Common myeloid progenitor, CD34-positive (primary cell): ENCODE measurements at places on chromosomes 16 and 17.
A peak's percentile ranks its signal among the peaks of the same experiment; 100 is the strongest.

DNA sequence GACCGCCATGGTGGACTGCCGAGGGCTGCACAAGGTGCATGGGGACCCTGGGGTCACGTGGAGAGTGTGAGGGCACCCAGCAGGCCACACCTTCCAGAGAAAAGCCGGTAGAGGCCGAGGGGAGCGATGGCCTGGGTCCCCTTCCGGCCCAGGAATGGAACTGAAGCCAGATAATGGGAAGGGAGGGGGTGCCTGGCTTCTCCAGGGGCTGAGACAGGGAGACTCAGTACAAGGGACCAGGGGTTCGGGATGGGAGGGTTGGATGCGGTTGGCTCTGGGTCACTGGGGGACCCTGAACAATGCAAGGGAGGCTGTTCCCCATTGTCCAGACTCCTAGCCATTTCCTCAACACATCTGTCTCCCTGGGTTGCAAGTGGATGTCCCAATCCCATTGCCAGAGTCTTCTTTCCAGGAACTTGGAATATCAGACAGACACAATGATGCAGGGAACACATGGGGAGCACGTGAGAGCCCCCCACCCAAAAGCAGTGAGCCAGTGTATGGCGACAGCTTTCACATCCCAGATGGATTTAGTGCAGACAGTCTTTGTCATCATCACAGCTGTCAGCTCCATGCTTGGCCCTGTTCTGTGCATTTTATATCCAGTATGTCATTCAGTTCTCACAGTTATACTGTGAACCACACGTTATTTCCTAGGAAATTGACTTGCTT is 23.6 kb upstream of the DNAI2 start:
- no peak for DNase-seq

DNA sequence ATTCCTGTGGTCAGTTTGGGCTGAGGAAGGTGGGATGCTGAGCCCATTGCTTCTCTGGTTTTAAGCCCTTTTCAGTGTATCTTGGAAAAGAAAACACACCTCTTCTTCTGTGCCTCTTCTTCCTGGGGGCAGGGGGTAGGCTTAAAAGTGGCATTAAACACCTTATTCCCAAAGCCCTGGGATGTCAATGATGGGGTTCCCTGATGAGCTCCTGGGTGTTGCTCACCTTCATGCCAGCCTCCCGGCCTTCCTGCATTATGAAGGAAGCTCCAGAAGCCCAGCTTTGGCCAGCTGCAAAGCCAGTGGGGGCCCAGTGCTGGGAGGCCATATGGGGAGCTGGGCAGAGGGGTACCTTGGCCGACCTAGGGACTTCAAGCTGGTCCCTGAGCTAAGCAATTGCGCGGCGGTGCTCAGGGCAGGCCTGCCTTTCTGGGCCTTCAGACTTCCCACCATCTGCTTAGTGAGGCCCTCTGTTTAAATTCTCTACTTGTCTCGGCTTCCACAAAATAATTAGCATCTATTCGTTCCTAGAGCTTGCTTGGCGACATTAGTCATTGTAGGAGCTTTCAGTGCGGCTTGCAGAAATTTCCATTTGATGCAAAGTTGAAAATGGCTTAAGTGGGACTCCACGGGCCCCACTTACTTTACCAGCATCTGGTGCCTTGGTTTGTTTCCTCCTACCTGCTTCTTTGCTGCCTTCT is 121.7 kb upstream of the NLRP1 start:
- DNase-seq: no peak

- DNase-seq: no peak
Measured at GRCh38 chr17:58170622-58171021, 3.8 kb downstream of the OR4D2 start.

- peak; percentile 8 for DNase-seq
Measured at GRCh38 chr17:13346081-13346533, 255.6 kb downstream of the HS3ST3A1 start.

DNA sequence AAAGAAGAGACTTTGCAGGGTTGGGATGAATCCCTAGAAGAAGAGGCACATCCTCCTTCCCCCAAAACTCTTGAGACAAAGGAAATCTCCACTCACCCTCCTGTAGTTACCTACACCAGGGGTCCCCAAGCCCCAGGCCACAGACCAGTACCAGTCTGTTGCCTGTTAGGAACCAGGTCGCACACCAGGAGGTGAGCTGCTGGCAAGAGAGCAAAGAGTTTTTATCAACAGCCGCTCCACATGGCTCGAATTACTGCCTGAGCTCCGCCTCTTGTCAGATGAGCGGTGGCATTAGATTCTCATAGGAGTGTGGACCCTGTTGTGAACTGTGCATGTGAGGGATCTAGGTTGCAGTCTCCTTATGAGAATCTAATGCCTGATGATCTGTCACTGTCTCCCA is 98.9 kb downstream of the CCT6B start:
- no peak for DNase-seq

DNA sequence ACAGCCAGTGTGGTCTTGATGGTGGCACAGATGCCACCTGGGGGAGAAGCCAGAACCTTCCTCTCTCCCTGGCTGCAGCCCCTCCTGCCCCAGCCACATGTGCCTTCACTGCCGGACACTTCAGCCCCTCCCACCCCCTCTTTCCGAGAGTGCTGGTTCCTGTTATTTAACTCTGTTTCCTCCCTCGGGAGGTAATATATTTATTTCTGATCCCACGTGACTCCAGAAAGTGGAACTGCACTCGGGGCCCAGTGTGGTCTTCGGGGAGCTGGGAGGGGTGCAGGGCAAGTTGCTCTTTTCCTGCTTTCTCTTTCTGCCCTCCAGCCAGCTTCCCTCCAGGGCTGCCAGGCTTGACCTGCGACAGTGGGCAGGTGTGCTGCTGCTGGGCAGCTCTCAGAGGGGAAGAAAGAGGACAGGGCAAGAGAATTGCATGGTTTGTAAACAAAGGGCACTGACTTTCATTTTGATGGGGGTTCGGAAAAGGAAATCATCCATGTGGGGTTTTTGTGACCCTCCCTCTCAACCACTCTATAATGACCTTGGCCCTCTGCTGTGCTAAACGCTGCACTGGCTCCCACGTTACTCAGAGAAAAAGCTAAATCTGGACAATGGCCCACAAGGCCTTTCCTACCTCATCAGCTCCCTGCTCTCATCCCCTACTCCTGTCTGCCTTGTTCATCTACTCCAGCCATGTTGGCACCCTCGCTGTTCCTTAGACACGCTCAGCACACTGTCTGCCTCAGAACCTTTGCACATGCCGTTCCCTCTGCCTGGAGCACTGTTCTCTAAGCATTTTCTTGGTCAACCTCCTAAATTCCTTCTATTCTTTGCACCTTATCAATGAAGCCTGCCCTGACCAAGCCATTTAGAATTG is 8.2 kb upstream of the CIITA start:
- DNase-seq: peak; percentile 95

- no peak for DNase-seq
Measured at GRCh38 chr17:34368946-34369500, 6.0 kb upstream of the CCL1 start.

DNA sequence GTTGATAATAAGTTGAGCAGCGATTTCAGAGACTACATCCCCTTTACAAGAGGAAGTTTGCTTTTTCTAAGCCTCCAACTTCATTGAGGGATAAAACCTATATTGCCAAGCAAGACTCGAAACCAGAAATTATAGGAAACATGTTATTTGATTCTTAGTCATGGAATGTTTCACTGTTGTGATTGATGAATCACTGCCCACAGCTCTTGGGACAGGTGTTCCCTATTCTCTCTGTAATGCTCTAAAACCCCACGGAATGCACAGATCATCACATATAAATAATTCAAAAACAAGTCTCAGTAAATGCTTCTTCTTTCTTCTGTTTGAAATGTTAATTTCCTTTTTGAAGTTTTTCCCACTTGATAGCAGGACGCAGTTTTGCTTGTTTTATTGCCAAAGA is 809.5 kb upstream of the GOT2 start:
- no peak for DNase-seq

- peak; percentile 67 for DNase-seq
Measured at GRCh38 chr16:87963400-87963799, 12.2 kb downstream of the BANP start.

GRCh38 chr17:21239680-21240368 is 13.4 kb downstream of the NATD1 start:
- peak; percentile 42 for DNase-seq

DNA sequence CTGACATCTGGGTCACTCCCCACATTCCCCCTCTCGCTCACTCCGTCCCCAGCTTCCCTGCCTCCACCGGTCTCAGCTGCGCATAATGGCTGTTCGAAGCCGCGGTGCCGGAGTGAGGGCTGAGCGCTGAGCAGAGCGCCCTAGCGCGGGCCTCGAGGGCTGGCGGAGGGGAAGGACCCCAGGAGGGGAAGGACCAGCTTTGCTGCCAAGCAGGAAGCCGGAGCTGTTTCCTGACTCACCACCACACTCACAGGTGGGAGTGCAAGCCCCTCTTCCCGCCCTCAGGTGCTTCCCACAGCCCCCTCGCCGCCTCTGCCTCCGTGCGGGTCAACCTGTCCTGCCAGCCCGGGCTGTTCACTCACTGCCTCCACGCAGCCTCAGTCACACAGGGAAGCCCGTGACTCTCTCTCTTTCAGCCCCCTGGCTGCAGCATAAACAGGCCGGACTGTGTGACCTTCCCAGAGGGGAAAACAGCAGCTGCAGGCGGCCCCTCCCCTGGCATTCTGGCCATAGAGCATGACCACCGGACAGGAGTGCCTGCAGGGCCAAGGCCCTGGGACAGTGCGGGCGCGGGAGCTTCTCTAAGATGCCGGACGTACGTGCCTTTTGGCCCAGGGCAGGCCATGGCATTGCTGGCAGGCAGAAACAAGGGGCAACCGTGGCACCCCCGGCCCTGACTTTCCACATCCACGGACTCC is 23.7 kb downstream of the SLC43A2 start:
- DNase-seq: no peak

- no peak for DNase-seq
Measured at GRCh38 chr17:7781429-7781828, 52.6 kb upstream of the KDM6B start.

GRCh38 chr17:6361733-6362132 is 73.2 kb downstream of the AIPL1 start:
- no peak for DNase-seq

- DNase-seq: peak; percentile 93
Measured at GRCh38 chr16:10362077-10362863, 23.6 kb upstream of the ATF7IP2 start.

- DNase-seq: peak; percentile 22
Measured at GRCh38 chr17:77924757-77925336, 33.7 kb upstream of the TNRC6C start.

- DNase-seq: no peak
Measured at GRCh38 chr16:29959293-29959692, 2.6 kb upstream of the TMEM219 start.

- no peak for DNase-seq
Measured at GRCh38 chr17:50184611-50185398, 16.6 kb downstream of the COL1A1 start.

- no peak for DNase-seq
Measured at GRCh38 chr16:12815361-12815760, 11.7 kb upstream of the CPPED1 start.

DNA sequence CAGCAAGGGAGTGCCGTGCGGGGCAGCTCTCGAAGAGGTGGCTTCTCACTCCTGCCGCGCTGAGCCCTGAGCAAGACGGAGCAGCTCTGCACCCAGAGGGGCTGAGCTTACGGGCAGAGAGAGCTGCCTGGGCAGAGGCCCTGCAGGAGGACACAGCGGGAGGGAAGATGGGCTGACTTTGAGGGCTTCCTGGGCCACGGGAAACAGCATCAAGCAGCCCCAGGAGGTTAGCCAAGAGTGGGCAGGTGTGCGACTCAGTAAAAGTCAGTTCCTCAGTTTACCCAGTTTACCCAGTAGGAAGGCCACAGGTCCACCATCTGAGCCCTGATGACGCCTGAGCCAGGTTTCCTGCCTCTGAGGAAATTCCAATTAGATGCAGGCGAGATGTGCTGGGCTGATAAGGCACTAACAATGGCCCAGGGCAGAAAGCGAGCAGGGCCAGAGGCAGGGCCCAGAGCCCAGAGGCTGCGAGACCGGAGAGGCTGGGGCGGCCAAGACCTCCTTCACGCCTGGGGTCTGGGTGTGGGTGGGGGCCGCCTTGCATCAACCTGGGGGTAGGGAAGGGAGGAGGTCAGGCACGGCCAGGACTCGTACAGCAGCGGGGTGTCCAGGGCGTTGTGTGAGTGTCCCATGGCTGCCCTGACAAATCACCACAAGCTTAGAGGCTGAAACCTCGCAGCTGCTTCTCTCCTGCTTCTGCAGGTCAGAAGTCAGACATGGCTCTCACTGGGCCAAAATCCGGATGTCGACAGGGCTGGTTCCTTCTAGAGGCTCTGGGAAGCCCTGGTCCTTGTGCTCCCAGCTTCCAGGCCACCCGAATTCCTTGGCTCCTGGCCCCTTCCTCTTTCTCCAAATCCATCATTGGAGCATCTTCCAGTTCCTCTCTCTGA is 32.0 kb upstream of the CIBAR2 start:
- no peak for DNase-seq

- no peak for DNase-seq
Measured at GRCh38 chr17:76573096-76573495, 12.6 kb downstream of the ST6GALNAC2 start.

DNA sequence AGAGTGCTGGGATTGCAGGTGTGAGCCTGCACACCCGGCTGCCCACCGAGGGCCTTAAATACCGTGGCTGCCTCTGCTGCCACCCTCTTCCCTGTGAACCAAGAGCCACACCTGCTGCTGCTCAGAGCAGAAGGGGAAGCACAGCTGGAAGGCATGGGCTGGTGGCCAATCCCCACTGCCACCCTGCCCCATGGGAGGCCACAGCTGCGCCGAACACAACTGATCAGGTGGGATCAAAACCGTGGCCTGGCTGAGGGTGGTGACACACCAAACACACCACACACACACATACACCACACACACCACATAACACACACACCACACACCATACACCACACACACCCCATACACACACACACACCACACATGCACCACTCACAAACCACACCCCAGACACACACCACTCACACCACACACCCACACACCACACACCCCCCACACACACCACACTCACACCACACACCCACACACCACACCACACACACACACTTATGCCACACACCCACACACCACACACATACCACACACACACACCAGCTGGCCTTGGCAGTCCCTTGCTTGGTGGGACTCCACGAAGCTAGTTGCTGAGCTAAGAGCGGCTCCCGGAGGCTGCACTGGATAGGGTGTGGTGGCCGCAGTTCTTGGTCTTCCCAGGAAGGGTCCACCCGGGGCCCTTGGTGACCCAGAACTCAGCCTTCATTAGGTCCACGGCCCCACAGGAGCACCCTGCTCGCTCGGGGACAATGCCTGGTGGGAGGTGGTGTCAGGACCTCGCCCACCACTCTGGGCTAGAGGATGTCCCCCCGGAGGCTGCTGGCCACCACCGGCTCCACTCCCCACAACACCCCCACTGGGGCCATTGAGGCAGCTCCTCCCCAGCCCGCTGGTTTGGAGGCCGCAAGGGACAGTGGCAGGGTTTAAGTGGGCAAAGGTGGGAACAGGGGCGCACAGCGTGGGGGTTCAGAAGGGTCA is 14.9 kb downstream of the CEP131 start:
- peak; percentile 92 for DNase-seq

GRCh38 chr16:25692742-25693508 is 1.2 kb downstream of the HS3ST4 start:
- DNase-seq: no peak
